Activated naive CD4-positive, alpha-beta T cell (primary cell): ENCODE measurements at places on chromosomes 6 and 20.

DNA sequence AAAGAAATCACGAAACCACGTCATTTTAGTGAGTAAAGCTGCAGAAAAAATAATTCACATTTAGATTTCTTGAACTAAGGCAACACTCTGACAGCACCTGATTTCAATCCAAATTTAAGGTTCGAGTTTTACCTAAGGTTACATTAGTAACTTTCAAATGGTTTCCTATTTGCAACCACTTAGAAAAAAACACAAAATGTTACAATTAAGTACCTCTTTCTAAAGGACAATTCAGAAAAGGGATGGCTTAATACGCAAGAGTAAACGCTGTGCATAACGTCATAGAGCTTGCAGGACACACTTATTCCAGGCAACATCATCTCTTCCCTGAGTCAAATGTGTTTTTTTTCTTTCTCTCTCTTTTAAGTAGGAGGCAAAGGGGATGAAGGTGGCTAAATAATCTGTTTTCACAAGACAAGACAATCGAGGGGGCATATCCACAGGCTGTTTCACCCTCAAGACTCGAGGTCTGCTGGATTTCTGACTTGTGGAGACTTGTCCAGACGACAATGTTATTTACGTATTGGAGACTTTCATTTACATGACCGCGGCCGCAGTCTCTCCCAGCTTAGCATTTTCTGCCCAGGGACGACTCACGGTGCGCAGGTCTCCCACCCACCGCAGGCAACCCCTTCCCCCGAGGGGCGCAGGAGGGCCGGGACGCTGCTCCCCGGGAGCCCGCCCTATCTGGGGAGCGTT, 86.0 kb downstream of the SESN1 start:
- no peak for DNase-seq

- DNase-seq: no peak
These were observed 129.9 kb downstream of the FYN start for GRCh38 chr6:111743360-111743759.

DNA sequence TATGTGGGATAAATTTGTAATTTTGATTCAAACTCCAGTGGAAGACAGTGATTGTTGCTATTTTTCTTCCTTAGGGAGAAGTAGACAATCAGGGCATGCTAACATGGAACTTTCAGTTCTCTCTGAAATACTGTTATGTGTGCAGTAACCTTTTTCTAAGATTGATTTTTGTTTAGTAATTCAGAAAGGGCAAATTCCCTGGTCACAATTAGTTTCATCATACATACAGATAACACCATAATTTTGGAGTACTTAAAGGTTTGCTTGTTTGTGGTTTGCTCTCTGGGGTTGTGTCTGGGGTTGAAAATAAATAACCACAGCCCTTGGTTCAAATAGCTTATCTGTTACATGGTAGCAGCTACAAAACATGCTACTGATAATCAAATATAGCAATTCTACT, 34.4 kb downstream of the ADGRG6 start:
- no peak for DNase-seq

DNA sequence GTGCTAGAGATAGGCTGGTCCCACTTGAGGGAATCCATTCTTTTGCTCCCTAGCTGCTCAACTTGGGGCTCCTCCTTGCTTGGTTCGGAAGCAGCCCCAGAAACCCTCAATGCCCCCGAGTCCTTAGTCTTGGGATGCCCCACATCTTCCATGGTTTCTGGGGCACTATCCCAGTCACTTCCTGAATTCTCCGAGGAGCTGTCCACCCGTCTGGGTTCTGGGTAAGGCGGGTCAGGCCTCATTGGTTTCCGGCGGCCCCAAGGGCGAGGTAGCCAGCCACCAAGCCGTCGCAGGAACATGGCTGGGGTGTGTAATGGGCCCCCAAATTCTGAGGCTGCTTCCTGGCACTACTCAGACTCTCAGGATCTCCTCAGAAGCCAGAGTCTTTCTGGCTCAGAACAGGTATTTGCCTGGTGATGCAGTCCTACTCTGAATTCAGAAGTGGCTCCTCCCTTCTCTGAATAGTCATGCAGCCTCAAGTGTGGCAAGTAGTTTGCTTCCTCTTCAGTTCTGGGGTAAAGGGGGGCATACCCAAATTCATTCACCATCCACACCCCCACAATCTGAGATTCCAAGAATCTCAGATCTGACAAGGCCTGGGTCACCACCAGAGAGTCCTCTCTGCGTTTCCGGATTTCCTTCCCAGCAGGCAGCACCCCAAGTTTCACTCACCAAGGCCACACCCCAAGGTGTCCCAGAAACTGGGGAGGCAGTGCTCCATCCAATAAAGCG, 763 bp downstream of the C6orf47 start:
- DNase-seq: no peak

GRCh38 chr6:165506657-165507056, 156.4 kb downstream of the PDE10A start:
- DNase-seq: no peak

- no peak for DNase-seq
These were observed 50.2 kb upstream of the SIRPG start for GRCh38 chr20:1707588-1708449.

GRCh38 chr6:78117966-78118365, 465.1 kb downstream of the MEI4 start:
- no peak for DNase-seq

GRCh38 chr20:13494019-13494418, 144.7 kb downstream of the TASP1 start:
- no peak for DNase-seq

GRCh38 chr6:31897612-31898382, at the start of gene EHMT2:
Gene EHMT2 (minus strand): TSS chr6:31897698. CDS start chr6:31897677, 21 bp downstream.
- peak; percentile 61 for DNase-seq
